Omental fat pad (tissue), 4 donors: ENCODE measurements at places on chromosomes 5 and 9.

DNA sequence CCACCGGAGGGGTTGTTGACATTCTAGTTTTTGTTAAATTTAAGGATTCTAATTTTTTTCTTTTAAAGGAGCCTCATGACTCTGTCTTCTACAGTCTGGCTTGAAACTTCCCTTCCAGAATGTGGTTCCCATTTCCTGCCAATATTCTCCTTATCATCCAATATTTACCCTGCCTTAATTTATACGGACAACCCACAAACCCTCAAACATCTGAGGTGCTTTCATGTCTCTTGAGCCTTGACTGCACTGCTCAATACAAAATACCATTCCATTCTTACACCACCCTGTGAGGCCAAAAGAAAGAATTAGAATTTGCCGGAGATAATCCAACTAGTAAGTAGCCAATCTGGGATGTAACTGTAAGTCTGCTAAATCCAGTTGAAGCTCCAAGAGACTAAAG, 346.5 kb downstream of the SPOCK1 start:
- DNase-seq = no peak

DNA sequence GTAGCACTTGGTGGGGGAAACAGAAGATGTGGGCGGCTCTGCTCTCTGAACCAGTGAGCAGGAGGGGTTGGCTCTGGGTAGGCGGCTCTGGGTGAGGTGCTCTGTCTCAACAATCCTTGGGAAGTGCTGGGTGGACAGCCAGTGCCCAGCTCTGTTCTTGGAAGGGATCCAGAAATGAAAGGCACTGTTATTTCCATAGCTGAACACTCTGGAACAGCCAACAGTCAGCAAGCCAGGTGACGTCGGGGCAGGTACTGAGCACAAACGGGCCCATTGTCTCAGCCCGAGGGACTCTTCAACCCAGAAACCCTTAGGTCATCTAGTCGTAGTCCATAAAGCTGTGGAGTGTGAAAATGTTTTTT, 36.3 kb downstream of the OLFM1 start:
- DNase-seq = no peak

GRCh38 chr9:36862206-36863145, 171.6 kb downstream of the PAX5 start:
- DNase-seq = no peak

DNA sequence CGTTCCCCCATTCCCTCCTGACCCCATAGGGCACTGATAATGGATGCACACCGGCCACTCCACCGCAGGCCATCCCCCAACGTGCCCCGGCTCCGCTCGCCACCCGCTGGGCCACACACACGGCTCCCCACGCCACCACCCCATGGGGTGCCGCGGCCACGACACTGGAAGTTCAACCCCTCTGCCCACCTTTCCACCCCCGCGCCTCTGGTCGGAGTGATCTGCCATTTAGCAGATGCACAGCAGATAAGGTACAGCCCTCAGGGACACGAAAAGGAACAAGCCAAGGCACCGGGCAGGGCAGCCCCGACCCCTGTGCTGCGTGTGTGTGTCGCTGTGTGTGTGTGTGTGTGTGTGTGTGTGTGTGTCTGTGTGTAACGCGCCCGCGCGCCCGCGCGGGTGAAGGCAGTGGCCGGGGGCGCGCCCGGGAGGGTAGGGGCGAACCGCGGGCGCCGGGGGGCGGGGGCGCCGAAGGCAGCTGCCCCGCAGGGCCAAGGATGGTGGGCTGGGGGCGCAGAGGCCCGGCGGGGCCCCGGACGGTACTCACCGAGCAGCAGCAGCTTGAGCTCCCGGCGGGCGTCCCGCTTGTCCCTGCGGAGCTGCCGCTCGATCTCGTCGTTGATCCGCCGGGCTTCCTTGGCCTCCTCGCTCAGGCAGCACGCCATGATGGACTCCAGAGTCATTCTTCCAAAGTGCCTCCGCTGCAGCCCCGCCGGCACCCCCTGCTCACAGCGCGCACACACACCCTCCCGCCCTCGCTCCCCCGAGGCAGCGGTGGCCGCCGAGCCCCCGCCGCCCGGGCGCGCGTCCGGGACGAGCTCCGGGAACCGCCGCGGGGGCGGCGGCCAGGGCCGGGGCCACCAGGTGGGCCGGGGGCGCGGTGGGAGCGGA, 813 bp downstream of the GNAQ start:
- no peak for DNase-seq

DNA sequence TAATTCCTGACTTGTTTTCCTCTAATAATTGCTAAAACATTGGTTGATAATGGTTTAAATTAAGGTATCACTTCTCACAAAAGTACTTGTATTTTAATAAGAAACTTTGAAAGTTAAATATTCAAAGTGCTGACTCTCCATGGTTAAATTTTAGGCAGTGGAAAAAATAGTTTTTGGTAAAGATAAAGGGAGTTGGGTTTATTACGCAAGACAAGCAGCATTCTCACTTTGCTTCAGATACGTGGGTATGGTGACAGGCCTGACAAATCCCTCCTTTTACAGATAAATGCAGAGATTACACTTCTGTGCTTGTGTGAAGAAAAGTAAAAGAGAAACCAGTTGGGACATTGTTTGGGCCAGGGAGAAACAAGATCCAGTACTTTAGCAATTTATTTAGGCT, 14.5 kb upstream of the FAM170A start:
- no peak for DNase-seq

DNA sequence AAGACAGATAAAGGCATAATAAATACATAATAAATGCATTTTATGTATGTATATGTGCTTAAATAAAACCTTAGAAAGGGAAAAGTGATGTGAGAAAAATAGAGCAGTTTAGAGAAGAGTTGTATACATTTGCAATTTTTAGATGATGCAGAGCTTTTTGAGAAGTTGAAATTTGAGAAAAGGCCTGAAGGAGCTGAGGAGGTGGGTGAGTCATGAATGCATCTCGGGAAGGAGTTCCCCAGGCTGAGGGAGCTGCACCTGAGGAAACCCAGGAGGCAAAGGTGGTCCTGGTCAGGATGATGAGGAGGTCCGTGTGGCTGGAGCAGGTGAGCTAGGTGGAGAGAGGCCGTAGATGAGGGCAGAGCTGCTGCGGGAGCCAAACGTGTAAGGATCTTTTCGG, 17.4 kb upstream of the CD180 start:
- DNase-seq = no peak

- no peak for DNase-seq
Observed at GRCh38 chr5:158990979-158991775, 108.5 kb downstream of the EBF1 start.

DNA sequence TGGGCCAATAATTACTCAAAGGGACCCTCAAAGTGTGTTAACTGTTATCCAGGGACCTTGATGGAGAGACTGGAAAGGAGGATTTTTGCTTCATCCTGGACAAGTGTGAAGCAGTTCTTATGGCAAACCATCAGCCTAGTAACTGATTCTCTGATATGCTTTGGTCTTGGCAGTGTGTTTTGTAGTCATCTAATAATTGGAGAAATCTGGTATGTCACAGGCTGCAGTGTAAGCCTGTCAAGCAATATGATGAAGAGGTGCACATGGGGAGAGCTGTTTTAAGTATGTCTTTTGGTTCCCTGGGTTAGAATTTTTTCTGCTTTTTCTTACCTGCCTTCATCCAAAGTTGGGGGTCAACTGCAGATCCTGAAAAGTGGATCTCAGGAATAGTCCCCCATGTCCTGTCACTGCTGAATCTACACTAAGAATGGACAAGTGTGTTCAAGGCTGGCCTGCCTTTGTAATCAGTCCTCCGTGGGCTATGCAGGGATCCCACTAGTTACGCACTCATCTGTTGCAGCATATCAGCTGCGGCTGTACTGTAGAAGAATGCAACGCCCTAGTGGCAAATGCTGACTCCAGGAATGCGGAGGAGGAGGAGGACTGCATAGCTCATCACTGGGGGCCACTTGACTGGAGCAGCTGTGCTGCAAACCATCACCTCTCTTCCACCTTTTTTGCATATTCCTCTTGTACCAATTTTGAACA, 1.9 kb downstream of the SPTAN1 start:
- DNase-seq = peak; percentile 44

- DNase-seq = no peak
Observed at GRCh38 chr9:32414856-32415255, 30.4 kb downstream of the ACO1 start.

DNA sequence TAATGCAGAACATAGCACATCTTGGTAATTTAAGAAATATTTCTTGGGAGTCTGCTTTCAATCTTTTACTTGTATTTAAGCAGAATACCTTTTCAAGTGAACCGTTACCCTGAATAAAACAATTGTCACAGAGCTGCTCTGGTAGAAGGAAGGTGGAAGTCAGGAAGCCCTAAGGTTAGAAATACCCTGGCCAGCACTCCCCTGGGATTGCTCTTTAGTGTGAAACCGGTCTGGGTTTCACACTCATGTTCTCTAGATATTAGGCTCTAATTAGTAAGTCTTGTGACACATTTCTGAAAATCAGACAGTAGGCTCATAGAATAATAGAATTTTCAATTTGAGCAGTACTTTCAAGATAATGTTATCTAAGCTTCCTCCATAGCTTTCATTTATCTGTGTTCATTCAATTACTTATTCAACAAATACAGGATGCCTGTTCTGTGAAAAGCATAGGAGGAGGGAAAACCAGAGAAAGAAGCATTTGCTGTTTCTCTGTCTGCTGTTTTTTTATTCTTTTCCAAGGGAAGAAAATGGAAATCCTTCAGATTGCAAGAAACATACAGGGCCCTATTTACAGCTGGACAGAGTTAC, 825.5 kb downstream of the TLR4 start:
- DNase-seq = no peak

DNA sequence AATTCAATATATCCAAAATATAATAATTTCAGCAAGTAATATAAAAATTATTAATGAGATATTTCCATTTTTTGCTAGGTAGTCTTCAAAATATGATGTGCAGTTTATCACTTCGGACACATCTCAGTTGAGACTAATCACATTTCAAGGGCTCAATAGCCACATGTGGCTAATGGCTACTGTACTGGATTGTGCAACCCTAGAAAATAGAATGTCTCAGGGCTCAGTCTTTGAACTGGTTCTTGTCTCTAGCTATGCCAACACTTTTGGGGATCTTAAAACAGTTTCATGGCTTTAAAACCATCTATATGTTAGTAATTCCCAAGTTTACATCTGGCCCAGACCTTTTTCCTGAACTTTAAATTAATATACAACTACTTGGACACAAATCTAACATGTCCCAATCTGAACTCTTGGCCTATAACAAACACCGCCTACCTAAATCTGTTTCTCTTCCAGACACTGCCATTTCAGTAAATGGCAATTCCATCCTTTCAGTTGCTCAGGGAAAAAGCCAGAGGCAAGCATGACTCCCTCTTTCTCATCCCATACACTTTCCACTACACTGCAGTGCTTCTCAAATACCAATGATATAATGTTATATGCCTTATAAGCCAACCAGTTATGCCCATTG, 18.8 kb downstream of the PTAR1 start:
- no peak for DNase-seq

GRCh38 chr5:138664276-138664943, 88.8 kb upstream of the CTNNA1 start:
- DNase-seq = no peak
